ENCODE measurements at places on chromosomes 7 and 10.

GRCh38 chr10:131115321-131115720 lies 196.2 kb downstream of the TCERG1L start:
- DNase-seq, result no peak

- DNase-seq, result no peak
Observed at GRCh38 chr7:2008936-2009540, 223.7 kb downstream of the MAD1L1 start.

- no peak for DNase-seq
Observed at GRCh38 chr10:109126016-109126415, 797.3 kb downstream of the XPNPEP1 start.

DNA sequence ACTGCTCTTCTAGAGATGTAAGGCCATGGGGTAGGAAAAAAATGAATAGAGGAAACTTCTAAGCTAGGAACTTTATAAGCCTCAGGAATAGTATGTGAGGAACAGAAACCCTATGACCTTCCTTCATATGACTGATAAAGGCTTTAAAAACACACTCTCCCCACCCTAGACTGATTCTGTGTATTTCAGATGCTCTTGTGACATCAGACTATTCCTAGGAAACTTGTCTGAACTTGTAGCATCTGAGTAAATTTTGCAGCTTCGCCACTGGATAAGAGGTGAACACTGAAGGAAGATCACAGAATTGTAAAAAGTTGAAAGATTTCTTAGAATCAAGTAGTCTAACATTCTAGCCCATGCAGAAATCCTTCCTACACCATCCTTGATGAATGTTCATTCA lies 31.0 kb upstream of the CBLL1 start:
- DNase-seq, result no peak

DNA sequence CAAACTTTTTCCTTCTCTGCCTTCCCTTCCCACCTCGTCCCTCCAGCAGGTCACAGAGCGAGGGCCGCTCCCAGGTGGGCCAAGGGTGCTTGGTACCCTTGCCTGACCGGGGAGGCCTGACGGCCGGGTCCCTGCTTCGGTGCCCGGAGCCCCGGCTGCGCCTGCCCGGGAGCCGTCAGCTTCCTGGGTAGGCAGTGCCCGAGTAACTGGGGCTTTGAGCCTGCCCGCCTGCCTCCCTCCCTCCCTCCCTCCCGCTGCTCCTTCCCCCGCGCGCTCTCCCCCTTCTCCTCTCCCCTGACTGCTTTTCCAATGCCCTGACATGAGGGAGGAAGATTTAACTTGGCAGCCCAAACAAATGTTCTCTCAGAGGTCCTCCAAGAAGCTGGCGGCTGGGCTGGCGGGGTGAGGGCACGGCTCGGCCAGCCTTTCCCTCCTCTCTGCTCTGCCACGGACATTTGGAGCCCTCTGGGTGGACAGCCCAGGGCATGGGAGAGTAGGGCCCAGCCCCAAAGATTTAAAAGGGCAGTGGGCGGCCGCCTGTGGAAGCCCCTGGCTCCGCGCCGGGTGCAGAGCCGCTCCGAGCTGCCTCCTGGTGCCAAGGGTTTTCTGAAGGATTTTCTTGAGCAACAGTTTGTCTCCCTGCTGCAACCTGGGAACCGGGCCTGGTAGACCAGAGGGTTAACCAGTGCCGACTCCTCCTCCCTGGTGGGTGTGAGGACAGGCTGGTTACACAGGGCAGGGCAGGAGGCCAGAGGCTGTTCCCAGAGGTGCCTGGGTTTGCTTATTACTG lies 2.0 kb downstream of the ZMIZ1 start:
- DNase-seq, result no peak
